ENCODE measurements at places on chromosomes 12 and 14.

- DNase-seq, result no peak
Observed at GRCh38 chr12:92794814-92795213, 92.0 kb downstream of the PLEKHG7 start.

DNA sequence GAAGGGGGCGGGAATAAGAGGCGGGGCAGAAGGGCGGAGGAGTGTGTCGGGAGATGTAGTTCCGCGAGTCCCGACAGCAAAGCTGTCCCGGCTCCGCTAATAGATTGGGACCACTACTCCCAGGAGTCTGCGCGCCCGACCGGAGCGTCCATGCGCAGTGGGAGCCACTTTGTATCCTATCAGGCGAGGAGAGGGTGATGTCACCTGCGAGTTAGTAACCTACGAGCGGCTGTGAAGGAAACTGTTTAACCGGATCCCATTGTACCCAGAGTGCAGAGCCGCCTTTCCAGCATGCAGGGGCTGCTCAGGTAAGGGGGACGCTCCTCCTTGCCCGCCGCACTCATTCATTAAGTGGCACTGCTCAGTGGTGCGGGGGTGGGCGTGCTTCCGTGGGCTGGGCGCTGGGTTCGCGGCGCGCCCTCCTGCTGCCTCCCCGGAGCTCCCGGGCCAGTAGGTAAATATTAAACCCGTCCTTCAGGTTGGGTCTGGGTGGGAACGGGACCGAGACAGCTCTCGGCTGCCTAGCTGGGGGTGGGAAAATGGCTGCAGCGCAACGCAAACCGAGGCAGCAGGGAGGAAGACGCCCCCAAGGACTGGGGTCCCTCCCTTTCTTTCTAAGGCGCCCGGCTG lies at the start of gene DAAM1:
DAAM1 (plus strand) TSS at position 207 of the 630 bp plus-strand sequence. CDS start 74,811 bp downstream, outside the sequence.
- DNase-seq, result peak; percentile 98

GRCh38 chr12:52232674-52233461 lies at the start of gene KRT7:
TSS of gene KRT7 (plus strand) at chr12:52233243. CDS start at chr12:52233297, 54 bp downstream.
- no peak for DNase-seq

GRCh38 chr12:124152731-124153130 lies 142.2 kb upstream of the RFLNA start:
- DNase-seq, result no peak

GRCh38 chr14:71959055-71959454 lies 26.8 kb downstream of the RGS6 start:
- DNase-seq, result no peak
